ENCODE measurements at places on chromosomes 4 and X.

DNA sequence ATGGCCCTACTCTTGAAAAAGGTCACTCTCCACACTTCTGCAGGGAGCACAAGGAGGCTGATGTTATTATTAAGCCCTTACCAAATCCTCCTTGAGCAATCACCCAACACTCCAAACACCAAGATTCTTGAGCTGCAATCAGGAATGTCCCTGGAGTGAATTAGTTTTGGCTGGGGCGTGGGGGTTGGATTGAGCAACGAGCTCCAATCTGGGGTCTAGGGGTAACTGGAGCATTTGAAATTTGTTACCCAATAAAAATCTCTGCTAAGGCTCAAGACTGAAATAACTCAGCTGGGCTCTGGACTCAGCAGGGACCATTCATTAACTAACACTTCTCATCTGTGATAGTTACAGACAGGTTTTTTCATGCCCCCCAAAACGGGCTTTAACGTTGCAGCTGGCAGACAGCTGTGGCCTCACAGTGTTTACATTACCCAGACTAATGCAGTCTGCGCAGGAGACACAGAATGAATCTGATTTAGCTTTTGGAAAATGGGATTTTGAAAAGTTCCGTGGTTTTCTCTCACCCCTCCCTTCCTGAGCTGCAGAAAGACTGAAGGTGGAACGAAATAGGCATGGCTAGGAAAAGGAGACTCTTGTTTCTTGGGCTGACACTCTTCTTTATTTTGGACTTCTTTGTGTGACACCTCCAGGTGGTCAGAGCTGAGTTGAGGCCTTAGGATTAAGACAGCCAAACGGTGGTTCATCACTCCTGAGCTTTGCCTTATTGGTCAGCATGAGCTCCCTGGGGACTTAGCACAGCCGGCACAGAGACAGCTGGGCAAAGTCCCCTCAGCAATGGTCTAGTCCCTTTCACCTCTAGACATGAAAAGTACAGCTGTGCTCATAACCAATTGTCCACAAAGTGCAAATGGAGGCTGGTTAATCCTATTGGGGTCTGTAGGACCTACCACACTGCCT, 26.6 kb downstream of the PLAC1 start:
- no peak for DNase-seq

DNA sequence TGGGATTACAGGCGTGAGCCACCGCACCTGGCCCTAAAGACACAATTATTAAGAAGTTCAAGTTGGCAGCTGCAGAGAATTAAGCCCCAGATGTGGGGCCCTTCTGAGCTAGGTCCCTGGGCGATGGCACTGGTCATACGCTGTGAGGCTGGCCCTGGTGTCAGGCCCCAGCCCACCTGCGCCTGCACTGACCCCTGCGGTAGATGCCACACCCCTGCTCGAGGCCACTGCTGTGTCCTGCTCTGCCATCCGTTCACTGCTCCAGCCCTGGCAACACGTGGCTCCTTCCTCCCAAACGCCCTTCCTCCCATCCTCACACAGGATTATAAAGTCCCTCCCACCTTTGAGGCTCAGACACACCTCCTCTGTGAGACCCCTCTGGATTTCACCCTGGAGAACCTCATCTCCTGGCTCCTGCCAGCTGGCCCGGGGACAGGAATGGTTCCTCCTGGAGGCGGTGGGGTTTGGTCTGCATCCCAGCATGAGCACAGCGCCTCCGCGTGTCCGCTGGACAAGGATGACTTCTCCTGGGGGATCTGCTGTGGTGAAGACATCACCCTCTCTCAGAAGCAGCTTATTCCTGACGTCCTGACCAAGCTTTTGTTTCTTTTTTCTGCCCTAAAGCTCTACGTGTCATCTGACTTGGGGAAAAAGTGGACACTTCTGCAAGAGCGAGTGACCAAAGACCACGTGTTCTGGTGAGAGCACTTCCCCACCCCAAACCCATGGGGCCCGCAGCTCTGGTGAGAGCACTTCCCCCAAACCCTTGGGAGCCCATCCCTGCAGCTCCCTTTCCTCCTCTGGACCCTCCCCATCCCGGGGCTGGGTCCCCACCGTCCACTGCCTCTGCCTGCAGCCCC, 219.0 kb upstream of the PSAPL1 start:
- no peak for DNase-seq

DNA sequence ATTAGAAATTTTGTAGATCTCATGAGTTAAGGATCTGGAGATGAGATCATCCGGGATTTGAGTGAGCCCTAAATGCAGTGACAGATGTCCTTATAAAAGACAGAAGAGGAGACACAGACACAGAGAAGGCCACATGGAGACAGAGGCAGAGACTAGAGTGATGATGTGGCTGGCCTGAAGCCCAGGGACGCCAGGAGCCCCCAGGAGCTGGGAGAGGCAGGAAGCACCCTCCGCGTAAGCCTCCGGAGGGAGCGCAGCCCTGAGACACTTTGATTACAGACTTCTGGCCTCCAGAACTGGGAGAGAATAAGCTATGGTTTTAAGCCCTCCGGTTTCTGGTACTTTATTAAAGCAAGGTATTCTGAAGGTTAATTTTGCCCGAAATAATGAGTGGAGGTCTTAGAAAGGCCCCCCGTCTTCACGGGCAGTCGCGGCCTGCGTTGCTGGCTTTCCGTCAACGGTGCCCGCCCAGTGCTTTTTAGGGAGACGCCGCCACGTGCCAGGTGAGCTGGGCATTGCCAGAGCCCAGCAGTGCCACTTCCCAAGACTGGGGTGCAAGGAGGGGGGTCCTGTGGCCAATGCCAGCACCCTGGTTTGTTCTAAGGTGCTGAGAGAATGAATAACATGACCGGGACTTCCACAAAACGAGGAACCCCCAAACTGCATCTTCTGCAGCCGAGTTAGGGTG, 8.1 kb downstream of the DHRSX start:
- no peak for DNase-seq

- DNase-seq, result no peak
Observed at GRCh38 chr4:101306225-101306624, 41.1 kb downstream of the PPP3CA start.

DNA sequence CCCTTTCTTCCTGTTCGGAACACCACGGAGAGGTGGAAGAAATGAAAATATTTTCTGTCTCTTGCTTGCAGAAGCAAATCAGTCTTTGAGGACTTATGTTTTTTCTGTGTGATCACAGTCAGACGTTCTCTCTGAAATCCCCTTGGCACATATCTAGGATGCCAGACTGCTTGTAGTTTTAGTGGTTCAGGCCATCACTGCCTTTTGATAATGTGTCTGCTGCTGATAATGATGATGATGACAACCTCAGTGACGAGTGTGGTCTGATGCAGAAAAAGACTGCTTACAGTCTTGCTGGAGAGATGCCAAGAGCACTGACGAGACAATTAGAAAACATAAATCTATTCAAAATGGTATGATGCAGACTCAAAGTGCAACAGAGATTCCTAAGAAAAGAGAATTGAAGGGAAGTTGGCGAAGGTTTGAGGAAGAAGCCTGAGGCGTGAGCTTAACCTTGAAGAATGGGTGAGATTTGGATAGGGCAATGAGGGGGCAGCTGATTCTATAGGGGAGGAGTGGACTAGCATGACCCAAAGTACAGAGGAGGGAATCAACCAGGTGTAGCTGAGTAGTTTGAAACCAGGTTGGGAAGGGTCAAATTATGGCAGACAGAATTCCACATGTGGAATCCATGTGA, 7.9 kb downstream of the RAB33A start:
- DNase-seq, result no peak

GRCh38 chr4:115128037-115128436, 14.6 kb upstream of the NDST4 start:
- no peak for DNase-seq

GRCh38 chr4:3193531-3194203, 55.3 kb upstream of the MSANTD1 start:
- no peak for DNase-seq
